ENCODE measurements at places on chromosomes 13 and 19. TPM values are rescaled to one million over a fixed set of nuclear protein-coding genes. Genes with fewer than 3 reads are reported as not detected.

Gene ZNF426
- 26.5 TPM for total RNA-seq

DNA sequence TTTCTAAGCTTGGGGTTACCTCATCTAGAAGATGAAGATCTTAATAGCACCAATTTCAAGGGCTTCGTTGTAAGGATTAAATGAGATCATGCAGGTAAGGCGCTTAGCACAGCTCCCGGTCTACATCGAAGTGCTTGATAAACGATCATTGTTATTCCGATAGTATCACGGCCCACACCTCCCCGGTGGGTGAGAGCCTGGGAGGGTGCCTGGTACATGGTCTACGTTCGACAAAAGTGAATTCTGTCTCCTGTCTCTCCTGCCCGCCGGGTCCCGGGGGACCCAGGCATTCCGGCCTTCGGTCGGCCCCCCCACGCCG is 501 bp upstream of the MYH14 start:
- H3K27me3 ChIP-seq: peaks cover 22% of the 10 kb centered on the region
- H3K36me3 ChIP-seq: no peaks in the 10 kb centered on the region
- no peak for DNase-seq
- no peak overlapping the region for H3K27ac ChIP-seq

- H3K4me1 ChIP-seq: no peaks in the 10 kb centered on the region
- H3K4me3 ChIP-seq: no peak overlapping the region
- H3K27me3 ChIP-seq: no peaks in the 10 kb centered on the region
- no peaks in the 10 kb centered on the region for H3K36me3 ChIP-seq
Observed at GRCh38 chr13:100229603-100230002, 140.7 kb downstream of the PCCA start.

DNA sequence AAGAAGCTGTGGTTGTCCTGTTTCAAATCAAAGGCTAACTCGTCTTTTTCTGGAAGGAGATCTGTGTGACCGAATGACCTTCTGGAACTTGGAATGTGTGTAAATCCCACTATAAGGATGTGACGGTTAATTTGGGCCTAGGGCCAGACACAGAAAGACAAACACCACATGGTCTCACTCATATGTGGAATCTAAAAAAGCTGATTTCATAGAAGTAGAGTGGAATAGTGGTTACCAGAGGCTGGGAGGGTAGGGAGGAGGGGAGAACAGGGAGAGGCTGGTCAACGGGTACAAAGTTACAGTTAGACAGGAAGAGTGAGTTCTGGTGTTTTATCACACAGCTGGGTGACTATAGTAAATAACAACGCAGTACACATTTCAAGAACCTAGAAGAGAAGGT is 39.3 kb upstream of the RGCC start:
- no peak for DNase-seq
- H3K4me1 ChIP-seq: no peaks in the 10 kb centered on the region
- no peak overlapping the region for H3K4me3 ChIP-seq
- no peak overlapping the region for H3K27ac ChIP-seq

Measured in uterus (tissue), 4 donors.